ENCODE measurements at places on chromosomes 2 and 18.

DNA sequence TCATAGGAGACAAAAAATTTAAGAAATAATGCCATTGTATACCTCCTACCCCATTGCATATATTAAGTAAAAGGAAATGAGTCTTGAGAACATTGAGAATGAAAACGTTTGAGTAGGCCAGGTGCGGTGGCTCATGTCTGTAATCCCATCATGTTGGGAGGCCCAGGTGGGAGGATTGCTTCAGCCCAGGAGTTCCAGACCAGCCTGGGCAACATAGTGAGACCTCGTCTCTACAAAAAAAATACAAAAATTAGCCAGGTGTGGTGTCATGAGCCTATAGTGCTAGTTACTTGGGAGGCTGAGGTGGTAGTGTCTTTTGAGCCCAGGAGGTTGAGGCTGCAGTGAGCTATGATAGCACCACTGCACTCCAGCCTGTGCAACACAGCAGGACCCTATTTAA lies 107.7 kb upstream of the MGAT5 start:
- DNase-seq = no peak

DNA sequence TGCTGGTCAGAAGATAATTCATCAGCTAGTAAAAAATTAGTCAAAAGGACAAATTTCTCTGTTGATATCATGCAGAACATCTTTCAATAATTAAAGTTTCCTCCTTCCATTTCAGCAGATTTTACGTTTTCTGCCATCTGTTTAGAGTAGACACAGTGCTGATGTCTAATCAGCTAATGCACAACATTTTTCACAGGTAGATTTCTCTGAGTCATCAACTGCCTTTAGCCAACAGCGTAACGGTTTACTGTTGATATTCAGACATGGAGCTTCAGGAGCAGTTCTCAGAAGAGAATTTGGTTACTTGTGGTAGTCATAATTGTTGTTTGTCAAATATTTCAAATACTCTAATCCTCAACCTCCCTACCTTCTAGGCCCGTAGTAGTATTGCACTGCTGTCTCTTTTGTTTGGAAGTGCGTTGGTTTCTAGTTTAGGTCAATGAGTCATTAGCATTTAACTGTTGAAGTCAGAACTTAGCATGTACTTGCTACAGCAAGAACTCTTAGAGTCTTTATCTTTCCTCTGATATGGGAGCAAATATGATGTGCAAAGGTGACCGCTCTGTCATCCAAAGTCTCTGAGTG lies 86.8 kb upstream of the TFPI start:
- no peak for DNase-seq

GRCh38 chr2:20588918-20589871 lies 61.7 kb downstream of the HS1BP3 start:
- no peak for DNase-seq

DNA sequence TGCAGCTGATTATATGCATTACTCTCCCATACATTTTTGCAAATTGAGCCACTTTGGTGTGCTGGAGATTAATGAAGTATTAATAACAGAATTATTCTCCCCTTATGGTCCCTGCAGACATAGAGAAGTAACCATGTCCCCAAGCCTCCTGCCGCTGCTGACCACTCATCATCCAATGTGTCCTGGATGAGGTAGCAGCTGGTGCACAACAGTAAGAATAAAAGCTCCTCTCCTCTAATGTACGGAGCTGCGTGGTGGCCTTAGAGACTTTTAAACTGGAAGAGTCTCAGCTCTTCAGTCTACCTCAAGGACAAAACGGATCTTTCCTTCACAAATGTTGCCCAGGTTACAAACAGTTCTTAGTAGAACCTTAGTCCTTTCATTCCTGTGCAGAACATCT lies 37.7 kb downstream of the TPO start:
- DNase-seq = no peak

DNA sequence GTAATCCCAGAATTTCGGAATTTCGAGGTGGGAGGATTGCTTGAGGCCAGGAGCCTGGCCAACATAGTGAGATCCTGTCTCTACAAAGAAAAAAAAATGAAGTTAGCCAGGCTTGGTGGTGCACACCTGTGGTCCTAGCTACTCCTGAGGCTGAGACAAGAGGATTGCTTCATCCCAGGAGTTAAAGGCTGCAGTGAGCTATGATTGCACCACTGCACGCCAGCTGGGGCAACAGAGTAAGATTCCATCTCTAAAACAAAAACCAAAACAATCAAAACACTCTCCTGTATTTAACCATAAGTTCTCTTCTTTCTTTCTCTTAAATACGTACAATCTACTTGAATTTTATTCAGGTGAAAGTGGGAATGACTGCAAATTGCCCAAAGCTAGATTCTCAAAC lies 33.8 kb upstream of the NEDD4L start:
- no peak for DNase-seq

DNA sequence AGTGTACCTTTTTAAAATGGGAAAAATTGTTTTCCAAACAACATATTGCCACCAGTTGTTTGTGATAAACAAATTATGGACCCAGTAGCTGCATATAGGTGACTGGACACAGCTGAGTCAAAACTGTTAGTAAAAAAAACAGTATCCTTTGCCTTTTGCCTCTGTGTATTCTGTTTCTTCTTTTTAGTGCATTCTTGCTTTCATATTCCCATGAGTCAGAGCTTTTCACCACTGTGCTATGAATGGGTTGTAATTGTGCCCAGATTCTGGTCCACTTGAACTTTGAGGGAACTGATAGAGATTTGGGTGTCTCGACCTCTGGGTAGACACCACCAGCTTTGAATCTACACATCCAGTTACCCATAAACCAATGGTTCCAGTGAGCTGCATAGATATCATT lies 1441.9 kb upstream of the ZEB2 start:
- no peak for DNase-seq

- DNase-seq = no peak
These were observed 74.2 kb downstream of the RAB31 start for GRCh38 chr18:9782073-9782857.

- DNase-seq = no peak
These were observed 478.5 kb downstream of the MBD2 start for GRCh38 chr18:53745986-53746385.

- no peak for DNase-seq
These were observed 5.1 kb downstream of the PKDCC start for GRCh38 chr2:42052702-42053481.

DNA sequence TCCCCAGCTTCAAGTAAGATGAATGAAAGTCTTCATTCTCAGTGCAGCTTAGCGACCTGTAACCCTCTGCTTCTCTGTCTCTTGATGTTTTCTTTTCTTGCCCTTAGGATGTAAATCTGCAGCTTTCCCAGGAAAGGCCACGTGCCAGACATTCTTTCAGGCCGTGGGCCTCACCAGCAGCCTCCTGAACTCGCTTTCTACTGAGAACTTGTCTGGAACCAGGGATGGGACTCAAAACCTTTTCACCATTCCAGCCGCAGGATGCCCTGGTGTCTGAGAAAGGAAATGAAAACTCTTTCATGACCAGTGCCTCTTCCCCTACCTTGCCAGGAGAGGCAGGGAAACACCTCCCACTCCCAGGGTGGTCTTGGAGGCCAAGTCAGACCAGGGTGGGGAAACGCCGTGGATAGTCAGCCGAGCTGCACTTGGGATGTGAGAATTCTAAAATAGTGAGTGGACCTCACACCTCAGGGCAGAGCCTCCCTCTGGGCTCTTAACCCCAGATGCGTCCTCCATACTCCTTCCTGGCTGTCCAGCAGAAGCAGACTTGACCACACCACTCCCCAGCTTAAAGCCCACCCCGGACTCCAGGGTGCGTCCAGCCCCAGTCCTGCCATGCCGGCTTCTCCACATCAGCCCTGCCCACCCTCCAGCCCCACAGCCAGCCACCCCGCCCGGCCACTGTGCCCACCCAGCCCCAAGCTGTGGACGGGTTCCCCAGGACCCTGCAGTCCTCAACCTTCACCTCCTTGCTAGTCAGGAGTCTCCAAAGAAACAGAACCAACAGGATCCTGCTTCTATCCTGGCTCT lies 115.5 kb downstream of the TWIST2 start:
- no peak for DNase-seq

- no peak for DNase-seq
These were observed 472.2 kb upstream of the DCC start for GRCh38 chr18:51867767-51868166.

GRCh38 chr18:59876310-59876626 lies 23.5 kb upstream of the PMAIP1 start:
- no peak for DNase-seq

DNA sequence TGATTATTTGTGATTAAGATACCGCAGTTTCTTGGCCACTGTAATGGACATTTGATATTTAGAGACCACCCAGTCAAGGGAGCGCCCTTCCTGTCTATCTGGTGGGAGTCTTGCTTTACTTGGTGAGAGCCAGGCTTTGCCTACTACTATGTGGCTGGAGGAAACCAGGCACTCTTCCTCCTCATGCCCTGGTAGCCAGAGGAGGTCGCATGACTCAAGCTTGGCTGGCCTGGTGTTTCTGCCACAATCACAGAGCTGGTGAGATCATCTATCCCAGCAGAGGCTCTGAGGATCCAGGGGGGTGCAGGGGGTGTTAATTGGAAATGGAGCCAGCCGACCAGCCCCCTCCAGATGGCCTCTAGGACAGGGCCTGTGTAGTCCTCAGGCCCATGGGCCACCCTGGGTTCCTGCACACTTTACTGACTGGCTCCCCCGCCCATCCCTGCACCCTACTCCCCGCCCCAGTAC lies 46.8 kb upstream of the BIN1 start:
- DNase-seq = no peak

GRCh38 chr18:49704334-49704733 lies 109.0 kb downstream of the ACAA2 start:
- no peak for DNase-seq

DNA sequence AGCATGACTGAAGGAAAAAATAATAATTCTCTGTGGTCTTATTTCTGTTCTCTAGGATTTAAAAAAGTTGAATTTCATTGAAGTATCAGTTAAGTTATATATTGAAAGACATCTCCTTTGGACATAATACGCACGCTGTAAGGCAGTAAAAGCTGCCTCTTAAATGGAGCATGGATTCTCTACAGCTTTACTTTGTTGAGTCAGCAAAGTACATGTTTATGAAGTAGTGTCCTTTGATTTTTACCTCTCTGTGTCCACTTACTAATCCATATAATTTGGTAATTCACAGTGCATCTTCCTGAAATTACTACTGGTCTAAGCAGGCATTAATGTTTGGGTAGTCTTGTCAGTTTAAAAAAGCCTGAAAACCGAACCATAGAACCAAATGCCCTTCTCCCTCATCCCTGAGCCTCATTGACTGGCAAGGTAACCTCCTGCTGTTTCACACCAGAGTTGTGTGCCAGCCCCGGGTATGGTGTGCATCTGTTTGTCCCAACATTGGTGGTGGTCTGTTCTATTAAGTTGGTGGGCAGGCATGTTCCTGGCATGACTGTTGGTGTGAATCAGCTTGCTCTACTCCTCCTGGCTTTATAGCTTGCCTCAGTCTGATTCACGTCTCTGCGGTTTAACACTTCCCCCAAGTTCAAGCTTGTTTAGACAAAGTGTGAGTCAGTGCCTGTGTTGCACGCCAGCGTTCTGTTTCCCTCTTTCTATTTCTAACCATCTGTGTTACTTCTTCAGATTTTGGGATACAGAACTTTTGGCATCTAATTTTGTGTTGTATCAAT lies 71.0 kb upstream of the ITM2C start:
- DNase-seq = no peak

GRCh38 chr2:53452957-53453748 lies 314.5 kb upstream of the CHAC2 start:
- no peak for DNase-seq

GRCh38 chr2:85889627-85890281 lies 964 bp upstream of the ST3GAL5 start:
- no peak for DNase-seq

DNA sequence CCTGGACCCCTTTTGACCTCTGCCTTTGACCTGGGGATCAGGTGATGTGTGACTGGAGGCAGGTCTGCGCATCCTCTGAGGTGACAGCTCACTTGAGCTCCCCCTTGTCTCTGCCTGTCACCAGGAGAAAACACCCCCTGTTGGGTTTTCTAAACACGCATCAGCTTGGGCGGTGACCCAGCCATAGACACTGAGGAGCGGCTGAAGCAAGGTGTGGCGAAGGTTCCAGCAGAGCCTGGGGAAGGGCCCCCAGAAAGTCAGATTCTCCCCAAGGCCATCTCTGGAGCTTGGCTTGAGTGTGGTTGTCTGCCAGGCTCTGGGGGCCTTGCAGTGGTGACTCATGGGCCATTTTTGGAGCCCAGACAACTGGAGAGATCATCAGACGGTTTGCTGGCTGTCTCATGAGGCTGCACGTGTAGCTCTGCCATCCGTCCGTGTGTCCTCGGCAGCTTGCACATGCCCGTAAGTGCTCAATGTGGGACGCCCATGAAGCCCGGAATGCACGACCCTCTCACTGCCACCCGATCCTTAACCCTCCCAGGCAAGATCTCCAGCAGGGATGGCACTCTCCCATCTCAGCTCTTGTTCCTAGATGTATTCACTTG lies 29.4 kb downstream of the SIX3 start:
- no peak for DNase-seq
